ENCODE measurements at places on chromosomes 3 and 15.

DNA sequence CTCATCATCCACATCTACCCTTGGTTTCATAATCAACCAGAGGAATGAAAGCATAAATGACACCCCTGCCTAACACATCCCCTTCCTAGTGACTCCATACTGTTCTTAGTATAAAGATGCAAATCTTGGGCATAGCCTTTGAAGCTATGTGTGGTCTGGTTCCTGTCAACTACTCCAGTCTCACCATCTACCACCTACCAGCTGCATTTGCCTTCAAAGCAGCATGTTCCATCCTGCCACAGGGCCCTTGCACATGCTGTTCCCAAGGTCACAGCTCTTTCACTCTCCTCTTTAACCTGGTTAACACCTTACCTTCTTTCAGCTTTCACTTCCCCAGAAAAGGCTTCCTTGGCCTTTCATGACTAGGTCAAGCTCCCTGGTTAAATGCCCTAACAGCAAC lies 62.3 kb upstream of the ARHGEF3 start:
- no peak for DNase-seq

- no peak for DNase-seq
These were observed 231.8 kb downstream of the TP63 start for GRCh38 chr3:189863031-189863430.

DNA sequence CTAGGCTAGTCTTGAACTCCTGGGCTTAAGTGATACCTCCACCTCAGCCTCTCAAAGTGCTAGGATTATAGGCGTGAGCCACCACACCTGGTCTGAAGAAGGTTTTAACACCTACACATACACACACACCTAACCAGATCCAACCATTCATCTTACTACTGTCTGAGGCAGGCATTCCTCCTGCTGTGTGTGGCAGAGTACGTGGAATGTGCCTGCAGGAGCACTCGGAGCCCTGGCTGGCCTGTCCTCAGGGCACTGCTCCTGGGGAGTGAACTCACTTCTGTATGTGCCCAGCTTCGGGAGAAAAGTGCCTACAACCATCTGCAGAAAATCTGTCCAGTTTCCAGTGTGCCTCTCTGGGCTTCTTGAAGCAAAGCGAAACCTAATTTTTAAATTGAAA lies 58.2 kb upstream of the LIMD1 start:
- no peak for DNase-seq

DNA sequence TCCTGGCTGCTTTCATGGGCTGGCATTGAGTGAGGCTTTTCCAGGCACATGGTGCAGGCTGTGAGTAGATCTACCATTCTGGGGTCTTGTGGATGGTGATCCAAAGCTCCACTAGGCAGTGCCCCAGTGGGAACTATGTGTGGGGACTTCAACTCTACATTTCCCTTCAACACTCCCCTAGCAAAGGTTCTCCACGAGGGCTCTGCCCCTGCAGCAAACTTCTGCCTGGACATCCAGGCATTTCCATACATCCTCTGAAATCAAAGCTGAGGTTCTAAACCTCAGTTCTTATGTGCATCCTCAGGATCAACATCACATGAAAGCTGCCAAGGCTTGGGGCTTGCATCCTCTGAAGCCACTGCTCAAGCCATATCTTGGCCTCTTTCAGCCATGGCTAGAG lies 282.9 kb upstream of the ZPLD1 start:
- DNase-seq, result no peak

DNA sequence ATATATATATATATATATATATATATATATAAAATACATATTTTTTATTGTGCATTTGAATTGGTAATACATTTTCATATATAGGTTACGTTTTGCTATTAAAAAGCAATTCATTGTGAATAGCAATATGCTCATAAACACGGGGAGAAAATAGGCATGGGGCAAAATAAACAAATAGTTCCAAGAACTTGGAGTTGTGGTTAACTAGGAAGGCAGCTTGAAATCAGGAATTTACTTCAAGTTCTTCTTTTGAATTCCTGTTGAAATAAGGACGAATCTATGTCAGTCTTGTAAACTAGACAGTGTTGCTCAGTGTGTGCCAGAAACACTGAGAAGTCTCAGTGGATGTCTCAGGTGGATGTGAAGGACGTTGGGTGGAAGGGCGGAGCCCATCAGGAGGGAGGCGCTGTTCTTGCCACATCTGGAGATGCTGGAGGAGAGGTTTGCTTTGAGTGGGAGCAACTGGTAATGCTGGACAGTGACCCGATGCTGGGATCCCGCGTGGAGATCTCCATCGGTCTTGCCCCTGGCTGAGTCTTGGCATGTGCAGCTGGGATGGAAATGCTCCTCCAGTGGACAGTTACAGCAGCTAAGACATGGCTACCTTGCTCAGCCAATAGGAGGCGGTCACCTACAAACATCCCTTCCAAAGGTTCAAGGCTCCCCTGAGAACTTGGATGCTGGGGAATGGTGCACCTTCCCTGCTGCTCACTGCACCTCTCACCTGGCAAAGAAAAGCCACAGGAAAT lies 2.5 kb downstream of the IL16 start:
- no peak for DNase-seq

GRCh38 chr3:42682301-42683070 lies 2.9 kb upstream of the KLHL40 start:
- no peak for DNase-seq

DNA sequence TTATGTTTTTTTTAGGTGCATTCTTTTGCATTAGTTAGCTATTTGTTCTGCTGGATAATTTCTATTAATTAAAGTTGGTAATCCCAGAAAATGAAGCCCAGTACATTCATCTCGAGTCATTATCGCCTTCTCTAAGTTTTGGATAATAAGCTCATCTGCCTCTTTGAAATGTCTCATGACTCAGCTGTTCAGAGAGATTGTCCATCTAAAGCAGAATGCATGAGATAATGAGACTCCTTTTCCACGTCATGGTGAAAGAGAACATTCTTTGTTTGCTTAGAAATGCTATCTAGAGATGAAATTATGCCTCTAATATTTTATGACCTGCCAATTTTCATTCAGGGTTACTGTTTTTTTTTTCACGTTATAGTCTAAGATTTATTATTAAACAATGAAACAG lies 374.7 kb upstream of the GOLIM4 start:
- peak; percentile 6 for DNase-seq

GRCh38 chr15:65033659-65034269 lies 4.3 kb upstream of the MTFMT start:
- peak; percentile 17 for DNase-seq

- DNase-seq, result no peak
These were observed 11.3 kb downstream of the GTF2E1 start for GRCh38 chr3:120753810-120754209.

DNA sequence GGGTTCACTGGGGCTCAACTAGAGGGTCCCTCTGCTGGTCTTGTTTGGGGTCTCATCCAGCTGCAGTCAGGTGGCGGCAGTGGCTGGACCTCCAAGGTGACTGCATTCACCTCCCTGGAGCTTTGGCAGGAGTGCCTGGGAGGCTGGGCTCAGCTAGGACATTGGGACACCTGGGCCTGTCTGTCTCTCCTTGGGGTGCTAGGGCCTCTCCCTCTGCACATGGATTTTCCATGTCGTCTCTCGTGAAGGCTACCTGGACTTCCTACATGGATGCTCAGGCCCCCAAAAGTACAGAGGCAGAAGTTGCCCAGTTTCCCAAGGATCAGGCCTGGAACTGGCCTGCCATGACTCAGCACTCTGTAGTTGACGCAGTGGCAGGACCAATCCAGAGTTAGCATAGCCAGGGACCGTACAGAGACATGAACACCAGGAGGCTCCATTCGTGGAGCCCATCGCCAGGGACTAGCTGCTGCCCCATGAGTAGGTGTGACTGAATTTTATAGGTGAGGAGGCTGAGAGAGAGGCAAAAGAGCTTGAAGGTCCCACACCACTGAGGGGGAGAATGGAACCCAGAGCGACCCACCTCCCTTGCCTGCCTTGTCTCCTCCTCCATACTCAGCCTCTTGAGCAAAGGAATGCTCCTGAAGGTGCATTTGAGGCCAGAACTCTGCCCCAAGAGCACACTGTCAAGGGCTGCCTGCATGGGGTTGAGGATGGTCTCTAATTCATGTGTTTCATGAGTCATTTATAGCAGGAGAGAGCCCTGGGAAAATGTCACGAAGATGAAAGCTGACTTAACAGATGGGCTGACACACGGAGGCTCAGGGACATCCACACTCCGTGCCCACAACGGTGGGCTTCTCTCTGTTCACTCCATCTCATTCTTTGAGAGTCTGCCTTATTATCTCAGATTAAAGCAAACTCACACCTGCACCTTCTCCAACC lies 13.0 kb upstream of the ALDH1A3 start:
- no peak for DNase-seq

DNA sequence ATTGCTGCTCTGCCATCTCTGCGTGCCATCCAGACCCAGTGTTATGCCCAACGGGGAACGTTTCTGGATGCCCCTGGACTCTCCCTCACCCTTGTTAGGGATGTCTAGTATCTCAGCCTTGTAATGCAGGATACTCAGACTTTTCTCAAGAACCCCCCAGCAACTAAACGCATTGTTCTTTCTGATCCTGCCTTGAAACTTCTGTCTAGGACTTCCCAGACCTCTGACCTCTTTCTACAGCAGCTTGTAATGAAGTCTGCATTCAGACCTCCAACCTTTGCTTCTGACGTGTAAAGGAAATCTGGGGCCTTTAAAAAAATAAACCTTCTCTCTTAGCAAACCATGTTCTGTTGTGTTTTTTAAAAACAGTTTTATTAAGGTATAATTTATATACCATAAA lies 139.5 kb downstream of the KCNAB1 start:
- no peak for DNase-seq

- DNase-seq, result peak; percentile 4
These were observed 11.4 kb downstream of the NEK10 start for GRCh38 chr3:27357665-27358258.

DNA sequence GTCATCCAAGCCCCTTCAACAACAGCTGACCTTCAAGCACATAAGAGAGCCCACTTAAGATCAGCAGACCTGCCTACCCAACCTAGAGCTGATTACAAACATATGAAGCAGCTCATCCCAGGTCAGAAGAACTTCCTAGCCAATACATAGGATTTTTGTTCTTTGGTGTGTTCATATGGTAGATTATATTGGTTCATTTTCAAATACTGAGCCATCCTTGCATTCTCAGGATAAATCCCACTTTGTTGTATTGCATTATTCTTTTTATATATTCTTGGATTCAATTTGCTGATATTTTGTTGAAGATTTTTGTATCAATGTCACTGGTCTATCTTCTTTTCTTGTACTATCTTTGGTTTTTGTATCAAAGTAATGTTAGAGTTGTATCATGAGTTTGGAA lies 107.3 kb upstream of the STT3B start:
- no peak for DNase-seq

DNA sequence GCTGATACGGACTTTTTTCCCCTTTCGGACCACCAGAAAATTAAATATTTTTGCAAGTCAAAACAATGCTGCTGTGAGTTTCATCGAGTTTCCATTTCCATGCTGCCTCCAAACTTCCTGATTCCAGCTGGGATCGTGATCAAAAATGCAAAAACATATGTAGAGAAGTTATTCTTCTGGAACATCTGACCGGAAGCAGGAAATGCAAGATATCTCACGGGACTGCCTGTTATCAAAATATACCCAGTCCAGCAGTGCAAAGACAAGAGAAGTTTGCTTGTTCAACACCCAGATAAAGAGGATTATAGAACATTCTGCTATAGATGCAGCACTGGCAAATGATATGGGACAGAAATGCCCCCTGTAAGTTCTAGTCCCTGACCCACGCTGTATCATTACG lies 726.7 kb upstream of the NR2F2 start:
- DNase-seq, result no peak

DNA sequence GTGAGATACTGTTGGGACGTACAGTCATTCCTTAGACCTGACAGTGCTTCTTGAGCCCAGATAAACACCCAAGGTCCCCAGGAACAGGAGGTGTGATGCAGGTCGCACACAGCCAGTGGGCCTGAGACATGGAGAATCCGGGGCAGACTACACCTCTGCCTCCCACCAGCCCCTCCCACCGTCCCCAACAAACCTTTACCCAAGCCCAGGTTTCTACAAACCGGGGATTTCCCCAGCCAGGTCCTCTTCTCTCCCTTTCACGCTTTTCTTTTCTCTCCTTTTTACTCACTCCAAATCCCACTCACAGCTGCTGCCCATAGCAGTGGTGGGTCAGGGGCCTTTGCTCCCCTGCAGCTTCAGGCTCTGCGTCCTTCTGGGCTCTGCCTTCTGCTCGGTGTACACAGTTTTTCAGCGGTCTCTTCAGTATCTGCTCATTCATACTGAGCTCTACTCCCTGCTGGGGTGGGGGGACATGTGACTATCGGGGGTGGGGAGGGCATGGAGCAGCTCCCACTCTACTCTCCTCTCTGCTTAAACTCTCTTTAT lies 4.8 kb upstream of the PCSK6 start:
- DNase-seq, result no peak

Data from hematopoietic multipotent progenitor cell treated with erythropoietin and hydrocortisone succinate and interleukin-3 and kit ligand, for 15 days (in vitro differentiated cells).